ENCODE measurements at places on chromosomes 12 and 14.

- no peak for DNase-seq
Observed at GRCh38 chr12:115004470-115005146, 320.6 kb upstream of the TBX3 start.

- no peak for DNase-seq
Observed at GRCh38 chr14:100128688-100129087, 30.8 kb downstream of the DEGS2 start.

- no peak for DNase-seq
Observed at GRCh38 chr14:72906316-72906715, 12.4 kb upstream of the DPF3 start.

GRCh38 chr12:37672655-37673260, 643.8 kb upstream of the ALG10B start:
- DNase-seq: no peak

GRCh38 chr12:108850854-108851573, 6.4 kb downstream of the SSH1 start:
- DNase-seq: no peak

GRCh38 chr12:110379631-110380030, 23.9 kb downstream of the ANAPC7 start:
- no peak for DNase-seq

GRCh38 chr12:61911113-61911512, 349.1 kb upstream of the USP15 start:
- DNase-seq: no peak

DNA sequence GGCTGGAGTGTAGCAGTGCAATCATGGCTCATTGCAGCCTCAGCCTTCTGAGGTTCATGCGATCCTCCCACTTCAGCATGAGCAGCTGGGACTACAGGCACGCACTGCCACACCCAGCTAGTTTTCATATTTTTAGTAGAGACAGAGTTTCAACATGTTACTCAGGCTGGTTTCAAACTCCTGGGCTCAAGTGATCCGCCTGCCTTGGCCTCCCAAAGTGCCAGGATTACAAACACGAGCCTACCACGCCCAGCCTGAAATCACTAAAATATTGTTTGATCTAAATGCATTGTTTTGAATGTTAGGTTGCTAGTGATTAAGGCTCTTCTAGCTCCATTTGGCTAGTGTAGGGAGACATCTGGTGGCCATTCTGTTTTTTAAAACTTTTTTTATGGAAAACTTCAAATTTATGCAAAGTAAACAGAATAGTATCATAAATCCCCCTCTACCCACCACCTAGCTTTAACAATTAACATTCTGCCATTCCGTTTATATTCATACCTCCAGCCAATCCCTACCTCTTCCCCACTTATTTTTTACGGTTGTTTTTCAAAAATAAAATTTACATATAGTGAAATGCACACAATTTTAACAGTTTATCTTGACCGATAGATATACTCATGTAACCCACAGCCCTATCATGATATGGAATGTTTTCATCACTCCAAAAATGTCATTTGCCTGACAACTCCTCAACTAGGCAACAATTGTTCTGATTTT, 37.8 kb downstream of the MYO1H start:
- no peak for DNase-seq

- peak; percentile 17 for DNase-seq
Observed at GRCh38 chr12:52324153-52324444, 2.9 kb upstream of the KRT83 start.

DNA sequence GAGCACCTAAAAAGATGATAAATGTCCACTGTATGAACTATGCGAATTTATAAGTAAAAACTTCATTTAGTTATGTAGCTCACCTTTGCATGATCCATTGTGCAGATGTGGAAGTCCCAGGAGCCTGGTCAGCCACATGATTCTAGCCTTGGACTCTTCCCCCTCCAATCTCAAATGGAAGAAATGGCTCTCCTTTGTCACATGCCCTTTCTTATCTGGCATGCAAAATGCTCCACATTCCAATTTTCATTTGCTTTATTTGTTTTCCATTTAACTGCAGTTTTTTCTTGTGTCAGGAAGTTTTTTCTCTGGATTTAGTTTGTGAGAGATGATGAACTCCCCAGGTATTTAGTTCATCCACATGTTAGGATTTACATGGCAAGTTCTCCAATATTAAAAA, 73.8 kb downstream of the DYRK2 start:
- no peak for DNase-seq

All from activated naive CD4-positive, alpha-beta T cell treated with anti-CD3 and anti-CD28 coated beads, Interleukin-2, amount 10 ng/mL, durations not matched to agents 7 days and 5 days (primary cell).